ENCODE measurements at places on chromosomes 7 and 10. TPM values are rescaled to one million over a fixed set of nuclear protein-coding genes. Genes with fewer than 3 reads are reported as not detected.
A peak's percentile ranks its signal among the peaks of the same experiment; 100 is the strongest.

DNA sequence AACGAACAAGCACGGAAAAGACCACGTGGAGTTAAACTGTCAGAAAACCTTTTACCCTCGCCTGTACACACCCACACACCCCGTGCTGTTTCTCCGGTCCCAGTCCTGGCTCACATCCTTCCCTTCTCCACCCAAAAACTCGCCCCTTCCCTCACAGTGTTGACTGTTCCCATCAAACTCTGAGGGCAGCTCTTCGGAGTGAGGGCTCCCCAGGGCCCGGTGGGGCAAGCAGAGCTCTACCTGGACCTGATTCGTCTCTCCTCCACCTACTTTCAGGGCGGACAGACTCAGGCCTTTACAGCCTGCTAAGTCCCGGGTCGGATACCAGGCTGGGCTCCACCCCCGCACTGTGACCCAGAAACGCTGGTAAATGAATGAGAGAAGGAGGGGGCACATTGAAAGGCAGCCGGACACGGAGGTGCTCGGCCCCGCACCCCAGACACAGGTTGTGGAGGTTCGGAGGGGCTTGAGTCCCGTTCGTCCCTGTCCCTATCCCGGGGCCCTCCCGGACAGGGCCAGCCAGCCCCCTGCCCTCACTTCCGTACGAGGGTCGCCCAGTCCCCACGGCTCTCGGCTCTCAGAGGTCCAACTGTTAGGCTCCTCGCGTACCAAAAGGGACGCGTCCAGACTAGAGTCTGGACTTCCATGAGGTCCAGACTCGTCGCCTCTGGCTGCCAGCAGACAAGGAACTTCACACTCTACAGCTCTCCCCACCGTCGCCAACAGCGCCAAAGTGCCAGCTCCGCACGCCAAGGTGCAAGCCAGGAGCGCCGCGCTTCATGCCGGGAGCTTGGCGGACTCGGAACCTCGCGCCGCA is 31.7 kb upstream of the ASL start:
- peak; percentile 24 for DNase-seq

- DNase-seq: peak; percentile 29
Observed at GRCh38 chr7:155007947-155008346, 5.0 kb upstream of the PAXIP1 start.

DNA sequence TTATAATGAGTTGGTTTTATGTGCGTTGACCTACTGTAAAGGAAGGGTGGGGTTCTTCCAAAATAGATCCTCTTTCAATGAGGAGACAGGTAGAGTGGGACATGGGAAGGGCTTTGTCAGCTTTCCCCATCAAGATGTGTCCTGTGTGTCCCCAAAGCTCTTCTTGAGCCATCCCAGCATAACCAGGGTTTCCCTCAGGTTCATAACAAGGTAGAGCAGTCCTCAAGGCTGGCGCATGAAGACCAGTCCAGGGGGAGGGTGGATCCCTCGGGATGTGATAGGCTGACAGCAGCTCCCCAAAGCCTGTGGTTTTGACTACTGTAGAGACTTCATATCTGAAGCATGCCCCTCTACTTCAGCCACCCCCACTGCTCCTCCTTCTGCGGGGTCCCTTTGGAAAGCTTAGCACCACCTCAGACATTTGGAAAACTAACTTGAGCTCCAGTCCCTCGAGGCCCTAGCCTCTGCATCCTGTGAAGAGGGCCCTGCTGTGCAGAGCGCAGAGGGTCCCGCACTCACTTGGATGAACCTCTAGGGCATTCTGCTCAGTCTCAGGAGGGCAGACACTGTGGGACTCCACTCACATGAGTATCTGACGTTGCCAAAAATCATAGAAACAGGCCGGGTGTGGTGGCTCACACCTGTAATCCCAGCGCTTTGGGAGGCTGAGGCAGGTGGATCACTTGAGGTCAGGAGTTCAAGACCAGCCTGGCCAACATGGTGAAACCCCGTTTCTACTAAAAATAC is 1.1 kb upstream of the GIMAP8 start:
- DNase-seq: no peak

DNA sequence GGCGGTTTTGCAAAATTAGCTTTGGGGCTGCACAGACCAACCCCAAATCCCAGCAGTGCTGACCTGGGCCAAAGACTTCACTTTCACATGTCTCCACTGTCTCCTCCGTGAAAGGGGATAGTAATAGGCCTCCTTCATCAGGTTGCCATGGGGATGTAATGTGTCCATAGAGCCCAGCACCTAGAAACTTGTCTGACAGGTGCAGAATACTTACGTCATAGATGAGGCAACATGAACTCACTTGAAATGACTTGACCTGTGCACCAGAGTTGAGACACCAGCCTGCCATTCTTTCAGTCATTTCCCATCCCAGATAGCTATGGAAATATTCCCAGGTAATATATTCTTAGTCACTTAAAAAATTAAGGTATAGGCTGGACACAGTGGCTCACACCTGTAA is 94.2 kb downstream of the INSYN2A start:
- no peak for DNase-seq

DNA sequence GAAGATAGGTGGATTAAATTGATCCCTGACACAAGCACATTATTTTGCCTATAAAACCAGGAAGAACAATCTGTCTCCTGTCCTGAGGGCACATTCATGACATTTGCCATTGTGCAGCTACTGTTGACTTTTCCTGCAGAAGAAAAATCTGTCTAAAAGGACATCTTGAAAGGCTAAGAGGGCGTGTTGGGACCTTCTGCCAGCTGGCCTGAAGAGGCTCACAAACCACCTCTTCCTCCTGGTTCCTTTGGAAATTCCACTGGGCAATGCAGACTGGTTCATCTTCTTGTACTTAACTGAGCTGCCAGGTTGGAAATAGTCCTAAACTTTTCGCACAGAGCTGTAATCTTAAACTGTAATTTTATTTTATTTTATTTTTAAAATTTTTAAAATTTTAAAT is 35.7 kb upstream of the PIP start:
- no peak for DNase-seq

GRCh38 chr10:96338279-96338925 is 20.4 kb downstream of the OPALIN start:
- DNase-seq: no peak

GRCh38 chr7:129438281-129438838 is 4.1 kb downstream of the STRIP2 start:
- DNase-seq: no peak

Gene ARMC3
- total RNA-seq: not detected

Gene SFXN4
- total RNA-seq: 35.1 TPM

- DNase-seq: no peak
Observed at GRCh38 chr7:47833211-47833610, 115.1 kb downstream of the PKD1L1 start.

- no peak for DNase-seq
Observed at GRCh38 chr7:48525736-48526732, 354.8 kb downstream of the ABCA13 start.

DNA sequence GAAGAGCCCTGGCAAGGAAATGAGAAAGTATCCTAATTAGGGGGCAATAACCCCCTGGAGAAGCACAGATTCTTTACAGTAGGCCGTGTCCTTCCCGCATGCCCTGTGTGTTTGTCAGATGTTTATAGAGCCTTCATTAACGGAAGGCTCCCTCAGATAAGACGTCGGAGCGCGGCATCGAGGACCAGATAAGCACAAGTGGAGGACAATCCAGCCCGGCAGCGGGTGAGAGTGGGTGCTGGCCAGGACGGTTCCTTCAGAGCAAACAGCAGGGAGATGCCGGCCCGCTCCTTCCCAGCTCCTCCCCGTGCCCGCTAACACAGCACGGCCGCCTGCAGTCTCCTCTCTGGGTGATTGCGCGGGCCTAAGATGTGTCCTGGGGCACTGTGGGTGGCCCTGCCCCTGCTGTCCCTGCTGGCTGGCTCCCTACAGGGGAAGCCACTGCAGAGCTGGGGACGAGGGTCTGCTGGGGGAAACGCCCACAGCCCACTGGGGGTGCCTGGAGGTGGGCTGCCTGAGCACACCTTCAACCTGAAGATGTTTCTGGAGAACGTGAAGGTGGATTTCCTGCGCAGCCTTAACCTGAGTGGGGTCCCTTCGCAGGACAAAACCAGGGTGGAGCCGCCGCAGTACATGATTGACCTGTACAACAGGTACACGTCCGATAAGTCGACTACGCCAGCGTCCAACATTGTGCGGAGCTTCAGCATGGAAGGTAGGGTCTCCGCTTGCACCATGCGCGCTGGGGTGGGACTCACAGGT is at the start of gene GDF2:
Gene GDF2, plus strand, starts transcription at position 155 of the 762 bp plus-strand sequence. Its CDS starts 215 bp downstream, at position 370.
- no peak for DNase-seq

Gene CALCR
- total RNA-seq: not detected

Gene KCP
- total RNA-seq: not detected

Gene CRYGN
- total RNA-seq: 0.53 TPM

DNA sequence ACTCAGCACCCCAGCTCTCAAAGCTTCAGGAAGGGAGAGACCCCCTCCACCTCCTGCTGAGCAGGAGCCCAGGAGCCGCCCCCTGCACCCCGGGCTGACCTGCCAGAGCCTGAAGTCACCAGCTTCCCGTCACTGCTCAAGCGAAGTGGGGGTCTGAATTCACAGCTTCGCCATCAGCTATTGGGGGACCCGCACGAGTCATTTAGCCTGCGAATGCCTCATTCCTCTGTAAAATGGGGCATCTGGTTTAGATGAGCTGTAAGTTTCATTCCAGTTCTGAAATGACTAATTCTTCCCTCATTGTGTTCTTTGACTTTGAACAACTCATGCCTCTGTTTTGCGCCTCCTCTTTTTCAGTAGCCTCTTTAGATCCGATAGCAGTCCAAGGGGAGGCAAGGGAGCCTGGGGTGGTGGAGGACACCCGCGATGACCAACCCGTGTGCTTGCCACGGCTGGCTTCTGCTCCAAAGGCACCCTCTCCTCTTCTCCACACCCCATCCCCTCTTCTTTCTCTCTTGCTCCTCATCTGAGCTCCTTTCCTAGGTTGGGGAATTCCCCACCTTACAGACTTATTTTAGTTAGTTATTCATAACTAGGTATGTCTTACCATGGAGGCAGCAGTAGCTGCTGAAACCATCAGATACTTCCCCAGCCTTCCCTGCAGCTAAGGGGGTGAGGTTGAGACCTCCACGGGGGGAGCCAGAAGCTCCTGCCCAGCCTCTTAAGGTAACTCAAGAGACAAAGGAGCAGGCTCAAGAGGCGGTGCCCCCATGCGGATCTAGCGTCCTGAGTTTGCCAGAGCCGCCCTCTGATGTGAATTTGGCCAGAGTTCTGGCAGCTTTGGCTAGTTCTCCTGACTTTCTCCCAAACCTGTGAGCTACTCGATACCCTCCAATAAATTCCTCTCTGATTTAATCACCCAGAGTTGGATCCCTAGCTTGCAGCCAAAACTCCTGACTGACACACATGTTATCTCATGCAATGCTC is 47.7 kb downstream of the RBM17 start:
- peak; percentile 71 for DNase-seq

DNA sequence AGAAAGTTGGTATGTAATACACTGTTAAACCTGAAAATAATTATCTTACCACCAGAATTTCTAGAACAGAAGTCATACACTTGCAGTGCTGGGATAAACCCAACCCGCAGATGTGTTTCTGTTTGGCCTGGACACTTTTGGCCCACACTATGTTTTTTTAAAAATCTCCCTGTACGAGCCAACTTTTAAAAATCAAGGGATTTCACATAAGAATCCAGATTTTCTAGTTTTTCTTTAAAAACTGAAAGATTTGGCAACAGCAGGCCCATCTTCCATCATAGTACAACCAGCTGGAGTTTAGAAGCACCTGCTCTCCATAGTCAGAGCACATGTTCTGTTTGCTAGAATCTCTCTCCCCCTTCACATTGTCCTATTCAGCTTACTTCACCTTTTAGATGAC is 74.0 kb downstream of the TLL2 start:
- no peak for DNase-seq
